ENCODE measurements at places on chromosomes 7 and 10. TPM values are rescaled to one million over a fixed set of nuclear protein-coding genes. Genes with fewer than 3 reads are reported as not detected.

The CNTNAP2 gene
- total RNA-seq = not detected

The CFAP69 gene
- 16.6 TPM for total RNA-seq

The HOXA5 gene
- total RNA-seq = 2.6 TPM

The ATXN7L1 gene
- 8.0 TPM for total RNA-seq

GRCh38 chr10:30467651-30468338 lies 33.8 kb downstream of the MAP3K8 start:
- DNase-seq = no peak

DNA sequence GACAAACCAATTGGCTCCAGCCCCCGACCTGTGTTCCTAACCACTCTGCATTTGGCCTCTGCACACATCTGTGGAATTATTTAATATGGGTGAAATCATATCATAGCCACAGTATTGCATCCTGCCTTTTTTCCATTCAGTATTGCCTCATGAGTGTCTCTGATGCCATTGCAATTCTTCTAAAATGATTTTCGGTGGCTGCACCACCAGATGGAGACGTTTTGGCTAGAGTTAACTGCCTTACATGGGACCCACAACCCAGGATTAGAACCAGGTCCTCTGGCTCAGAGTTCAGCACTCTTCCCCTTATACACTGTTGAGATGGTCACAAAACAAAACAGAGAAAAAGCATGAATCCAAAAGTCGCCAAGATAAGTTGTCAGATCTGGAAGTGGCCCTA lies 180.8 kb downstream of the EMX2 start:
- no peak for DNase-seq

DNA sequence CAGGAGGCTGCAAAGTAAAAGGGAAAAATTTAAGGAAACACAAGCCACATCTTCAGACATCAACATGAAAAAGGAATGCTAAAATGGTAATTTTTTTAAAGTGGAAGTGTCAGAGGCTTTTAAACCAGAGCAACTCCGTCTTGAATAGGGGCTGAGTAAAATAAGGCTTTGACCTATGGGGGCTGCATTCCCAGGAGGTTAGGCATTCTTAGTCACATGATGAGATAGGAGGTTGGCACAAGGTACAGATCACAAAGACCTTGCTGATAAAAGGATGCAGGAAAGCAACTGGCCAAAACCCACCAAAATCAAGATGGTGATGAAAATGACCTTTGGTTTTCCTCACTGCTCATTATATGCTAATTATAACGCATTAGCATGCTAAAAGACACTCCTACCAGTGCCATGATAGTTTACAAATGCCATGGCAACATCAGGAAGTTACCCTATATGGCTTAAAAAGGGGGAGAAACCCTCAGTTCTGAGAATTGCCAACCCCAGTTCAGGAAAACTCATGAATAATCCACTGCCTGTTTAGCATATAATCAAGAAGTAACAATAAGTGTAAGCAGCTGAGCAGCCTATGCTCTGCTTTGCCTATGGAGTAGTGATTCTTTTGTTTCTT lies 128.3 kb downstream of the SKAP2 start:
- no peak for DNase-seq

GRCh38 chr10:14684354-14684753 lies 90.3 kb downstream of the FAM107B start:
- DNase-seq = no peak
